ENCODE measurements at places on chromosomes 4 and X.

- no peak for DNase-seq
Measured at GRCh38 chr4:1094336-1094690, 19.1 kb downstream of the RNF212 start.

- DNase-seq, result no peak
Measured at GRCh38 chr4:41044165-41044564, 170.2 kb downstream of the APBB2 start.

DNA sequence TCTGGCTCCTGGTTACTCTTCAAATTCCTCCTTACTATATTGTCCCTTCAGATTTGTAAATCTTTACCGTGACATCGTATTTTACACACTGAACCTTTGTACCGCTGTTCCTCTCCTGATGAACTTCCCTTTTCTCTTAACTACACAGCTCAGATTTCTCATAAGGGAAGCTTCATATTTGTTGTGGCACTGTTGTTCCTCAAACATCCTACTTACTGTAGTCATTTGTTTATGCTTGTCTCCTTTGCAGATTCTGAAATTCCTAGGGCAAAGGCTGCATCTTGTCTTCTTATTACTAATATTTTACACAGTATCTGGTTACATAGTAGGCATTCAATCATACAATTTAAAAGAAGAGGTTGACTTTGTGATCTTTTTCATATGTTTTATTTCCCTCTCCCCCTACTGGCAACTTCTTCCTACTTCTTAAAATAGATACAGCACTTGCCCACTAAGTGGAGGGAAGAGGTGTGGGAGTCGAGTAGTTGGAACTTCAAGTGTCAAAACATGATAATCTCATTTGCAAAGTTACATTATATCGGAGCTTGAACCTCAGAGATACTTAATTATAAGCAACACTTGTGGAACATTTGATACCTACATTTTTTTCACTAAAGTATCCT, 50.0 kb downstream of the TET2 start:
- DNase-seq, result no peak

DNA sequence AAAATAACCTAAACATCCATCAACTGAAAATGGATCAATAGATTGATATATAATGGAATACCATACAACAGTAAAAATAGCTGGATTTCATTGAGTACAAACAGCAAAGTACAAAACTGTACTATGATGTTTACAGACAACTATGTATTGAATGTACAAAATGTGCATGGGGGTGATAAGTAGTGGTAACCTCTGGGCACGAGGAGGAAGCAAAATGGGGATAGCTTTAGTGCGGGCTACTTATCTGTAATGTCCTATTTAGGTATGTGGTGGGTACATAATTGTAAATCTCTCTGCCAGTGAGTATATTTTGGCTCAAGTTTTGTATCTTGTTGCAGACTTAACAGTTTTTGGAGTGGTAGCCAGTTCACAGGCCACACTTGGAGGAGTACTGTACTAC, 123.6 kb downstream of the STAG2 start:
- DNase-seq, result no peak

DNA sequence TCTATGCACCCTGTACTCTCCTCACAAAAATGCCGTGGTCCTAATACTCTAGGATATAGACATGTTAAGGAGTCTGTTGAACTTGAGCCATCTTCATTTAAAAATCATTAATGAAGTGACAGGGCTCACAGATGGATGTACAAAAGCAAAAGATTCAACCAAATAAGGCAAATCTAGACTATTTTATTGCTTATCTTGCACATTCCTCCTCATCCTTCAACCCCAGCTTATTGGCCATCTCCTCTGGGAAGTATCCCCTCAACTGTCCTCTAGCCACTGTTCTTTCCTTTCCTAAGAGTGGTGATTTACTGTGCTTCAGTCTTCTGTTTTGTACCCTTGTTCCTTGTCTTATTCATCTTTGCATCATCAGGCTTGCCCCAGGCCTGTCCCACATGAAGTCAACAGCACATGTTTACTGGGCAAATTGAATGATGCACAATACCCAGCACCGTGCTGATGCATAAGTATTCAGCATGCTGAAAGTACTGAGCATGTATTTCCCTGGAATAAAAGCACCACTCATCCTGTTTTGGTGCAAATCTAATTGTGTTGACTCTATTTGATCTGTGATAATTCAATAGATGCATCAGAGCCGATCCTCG, 287.3 kb upstream of the CLNK start:
- no peak for DNase-seq

DNA sequence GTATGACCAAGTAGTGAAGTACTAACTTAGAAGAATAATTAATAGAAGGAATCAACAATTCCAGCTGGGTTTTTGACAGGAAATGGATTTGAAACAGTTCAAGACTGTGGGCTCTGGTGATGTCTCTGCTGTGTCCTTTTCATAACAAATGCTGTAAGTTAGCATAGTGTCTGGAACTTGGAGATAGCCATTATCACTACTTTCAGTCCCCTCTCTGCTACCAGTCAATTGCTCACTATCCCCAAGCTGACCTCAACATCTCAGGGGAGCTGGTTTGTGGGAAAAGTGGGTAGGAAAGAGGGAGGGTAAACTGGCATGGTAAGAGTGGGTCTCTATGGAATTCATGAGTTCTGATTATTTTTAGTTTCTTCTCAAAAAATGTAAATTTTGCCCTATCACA, 231.4 kb upstream of the MID1 start:
- DNase-seq, result no peak

DNA sequence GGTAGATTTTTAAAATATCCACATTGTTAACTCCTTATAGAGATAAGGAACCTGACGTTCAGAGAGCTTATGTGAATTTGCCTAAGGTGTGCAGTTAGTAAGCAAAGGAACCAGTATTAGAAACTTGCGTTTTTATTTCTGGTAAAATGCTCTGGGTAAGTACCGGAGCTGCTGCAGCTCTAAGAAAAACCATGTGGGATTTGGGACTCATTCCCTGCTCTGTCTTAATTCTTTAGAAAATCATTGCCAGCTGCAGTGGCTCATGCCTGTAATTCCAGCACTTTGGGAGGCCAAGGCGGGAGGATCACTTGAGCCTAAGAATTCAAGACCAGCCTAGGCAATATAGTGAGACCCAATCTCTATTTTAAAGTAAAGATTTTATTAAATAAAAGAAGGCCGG, 5.8 kb downstream of the CCKAR start:
- DNase-seq, result no peak

DNA sequence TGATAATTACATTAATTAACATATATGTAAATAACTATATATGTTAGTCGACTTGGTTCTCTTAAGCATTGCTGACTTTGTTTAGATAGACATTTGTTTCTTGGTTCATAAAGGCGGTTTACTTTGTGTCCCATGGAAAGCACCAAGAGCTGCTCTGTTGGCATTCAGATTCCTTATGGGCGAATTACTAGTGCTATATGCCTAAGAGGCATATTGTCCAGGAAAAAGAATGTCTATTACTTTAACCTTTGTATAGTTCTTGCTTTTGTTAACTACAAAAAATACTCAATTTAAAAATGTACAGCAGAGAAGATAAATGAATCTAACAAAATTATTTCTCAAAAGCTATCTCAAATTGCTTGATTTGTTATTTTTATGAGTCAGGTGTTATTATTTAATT, 532.8 kb downstream of the FAT4 start:
- no peak for DNase-seq

- DNase-seq, result no peak
Measured at GRCh38 chrX:103779141-103779789, 2.6 kb downstream of the PLP1 start.

- no peak for DNase-seq
Measured at GRCh38 chrX:53584891-53585290, 101.6 kb downstream of the HUWE1 start.

GRCh38 chrX:47482065-47482511, 934 bp downstream of the ZNF41 start:
- no peak for DNase-seq

- DNase-seq, result no peak
Measured at GRCh38 chr4:6029254-6029653, 11.0 kb upstream of the C4orf50 start.

- no peak for DNase-seq
Measured at GRCh38 chr4:859496-859895, 33.6 kb upstream of the CPLX1 start.

GRCh38 chr4:145218251-145218650, 37.9 kb upstream of the OTUD4 start:
- DNase-seq, result no peak

DNA sequence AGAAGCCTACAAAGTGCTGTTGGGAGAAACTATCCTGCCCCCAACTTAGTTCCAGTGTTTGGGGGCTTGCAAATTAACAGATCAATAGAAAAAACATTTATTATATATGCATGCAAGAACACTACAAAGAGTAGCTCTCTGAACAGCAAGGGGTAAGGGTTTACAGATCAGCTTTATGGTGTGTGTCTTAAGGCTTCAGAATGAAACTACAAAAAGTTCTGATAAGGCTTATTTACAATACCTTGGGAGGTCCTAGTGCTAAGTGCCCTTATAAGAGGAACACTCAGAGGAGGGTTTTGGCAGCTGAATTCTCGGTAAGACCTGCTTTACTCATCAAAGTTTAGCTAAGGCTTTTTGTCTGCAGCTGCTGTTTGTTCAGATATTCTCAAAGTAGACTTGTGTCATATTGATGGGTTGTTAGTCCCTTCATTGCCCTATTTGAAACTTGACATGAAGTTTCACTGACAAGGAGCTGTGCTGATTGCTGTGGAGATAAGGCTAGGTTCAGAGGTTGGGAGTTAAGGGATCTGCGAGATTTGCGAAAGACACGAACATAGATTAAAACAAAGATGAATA, 7.7 kb downstream of the ERVMER34-1 start:
- DNase-seq, result no peak

GRCh38 chr4:109026588-109026987, 263.7 kb upstream of the ETNPPL start:
- DNase-seq, result no peak

All from activated T-helper 1 cell treated with anti-CD3 and anti-CD28 coated beads, Interleukin-2, amount 50 U/mL, for 16 hours (primary cell).